SK-N-DZ (cell line): ENCODE measurements at places on chromosomes 16 and 17.

- DNase-seq: no peak
Observed at GRCh38 chr16:56320056-56320455, 105.3 kb downstream of the AMFR start.

DNA sequence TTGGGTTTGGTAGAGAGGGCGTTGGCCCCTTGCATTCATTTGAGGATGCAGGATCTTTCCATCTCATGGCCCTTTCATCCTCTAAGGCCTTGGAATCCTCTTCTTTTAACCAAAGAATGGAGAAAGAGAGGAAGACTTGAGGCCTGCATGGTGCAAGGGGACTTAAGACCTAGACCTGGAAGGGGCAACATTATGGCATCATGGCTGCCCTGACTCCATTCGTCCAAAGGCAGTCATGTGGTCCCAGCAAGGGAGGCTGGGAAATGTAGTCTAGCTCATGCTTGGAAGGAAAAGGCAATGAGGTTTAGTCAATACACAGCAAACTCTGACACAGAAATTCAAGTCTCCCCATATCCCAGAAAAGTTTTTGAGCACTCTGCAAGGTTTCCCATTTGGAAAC, 30.7 kb upstream of the CDRT4 start:
- no peak for DNase-seq

- no peak for DNase-seq
Observed at GRCh38 chr16:80038566-80038965, 438.0 kb upstream of the MAF start.

DNA sequence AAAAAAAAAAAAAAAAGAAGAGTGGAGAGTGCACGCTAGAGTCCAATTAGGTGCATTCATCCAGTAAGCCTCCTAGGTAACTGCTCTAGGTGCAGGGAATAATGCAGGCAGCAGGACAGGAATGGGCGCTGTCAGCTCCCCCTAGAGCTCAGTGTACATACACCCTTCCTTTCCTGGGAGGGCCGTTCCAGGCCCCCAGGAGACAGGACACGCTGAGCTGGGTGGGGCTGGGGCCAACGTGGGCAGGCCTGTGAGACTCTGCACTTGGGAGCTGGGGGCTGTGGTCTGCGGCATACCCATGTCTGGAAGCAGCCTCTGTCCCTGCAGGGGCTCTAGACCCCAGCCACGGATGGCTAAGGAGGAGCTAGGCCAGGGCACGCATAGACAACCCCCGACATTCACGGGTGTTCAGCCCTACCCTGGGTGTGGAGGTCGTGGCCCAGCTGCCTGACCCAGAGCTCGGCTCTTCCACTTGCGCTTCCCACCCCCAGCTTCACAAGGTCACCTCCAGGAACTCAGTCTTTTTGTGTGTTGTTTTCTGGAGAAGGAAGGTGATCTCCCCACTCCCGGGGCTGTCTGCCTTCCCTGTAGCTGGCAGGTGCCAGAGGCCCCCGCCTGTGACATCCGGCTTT, 1.0 kb upstream of the ANTKMT start:
- DNase-seq: peak; percentile 78

DNA sequence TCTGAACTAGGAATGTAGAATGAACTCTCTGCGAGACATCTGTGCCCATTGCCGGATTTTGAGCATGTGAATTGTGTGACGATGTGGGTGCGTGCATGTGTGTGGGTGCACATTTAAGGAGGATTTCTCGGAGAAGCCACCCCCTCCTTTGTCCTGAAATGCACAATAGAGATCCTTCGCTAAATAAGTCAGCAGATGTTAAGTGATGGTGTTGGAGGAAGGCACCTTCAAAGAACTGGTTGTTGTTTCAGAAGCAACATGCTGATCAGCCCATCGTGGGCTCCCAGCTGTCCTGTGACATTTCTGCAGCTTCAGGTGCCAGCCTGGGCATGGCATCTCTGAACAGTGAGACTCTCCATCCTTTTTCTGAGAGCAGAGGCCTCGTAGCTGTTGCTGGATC, 194.9 kb downstream of the MSI2 start:
- DNase-seq: no peak
